ENCODE measurements at places on chromosomes 7 and 10. TPM values are rescaled to one million over a fixed set of nuclear protein-coding genes. Genes with fewer than 3 reads are reported as not detected.

GRCh38 chr7:129055294-129055816, 444 bp upstream of the TNPO3 start:
- no peak for DNase-seq

- DNase-seq: no peak
Measured at GRCh38 chr10:2548071-2548470, 519.3 kb upstream of the PFKP start.

DNA sequence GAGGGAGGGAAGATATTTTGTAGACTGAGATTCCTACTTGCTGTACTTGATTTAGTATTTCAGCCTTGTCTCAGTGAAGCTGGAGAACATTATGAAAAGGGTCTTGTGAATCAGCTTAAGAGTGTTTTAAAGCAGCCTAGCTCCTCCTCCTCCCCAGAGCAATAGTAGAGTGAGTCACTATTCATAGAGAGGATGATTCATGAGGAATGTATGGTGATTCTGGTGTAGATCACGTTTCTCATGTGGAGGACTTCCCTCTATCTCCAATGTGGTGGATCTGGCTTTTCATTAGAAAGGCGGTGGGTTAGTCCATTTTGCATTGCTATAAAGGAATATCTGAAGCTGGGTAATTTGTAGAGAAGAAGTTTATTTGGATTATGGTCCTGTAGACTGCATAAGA, 340.1 kb upstream of the CHRM2 start:
- DNase-seq: no peak

- DNase-seq: no peak
Measured at GRCh38 chr7:26376175-26376917, 84.7 kb downstream of the SNX10 start.

- no peak for DNase-seq
Measured at GRCh38 chr7:108836256-108836655, 266.6 kb downstream of the DNAJB9 start.

GRCh38 chr10:75972491-75973276, 541.3 kb downstream of the LRMDA start:
- no peak for DNase-seq

DNA sequence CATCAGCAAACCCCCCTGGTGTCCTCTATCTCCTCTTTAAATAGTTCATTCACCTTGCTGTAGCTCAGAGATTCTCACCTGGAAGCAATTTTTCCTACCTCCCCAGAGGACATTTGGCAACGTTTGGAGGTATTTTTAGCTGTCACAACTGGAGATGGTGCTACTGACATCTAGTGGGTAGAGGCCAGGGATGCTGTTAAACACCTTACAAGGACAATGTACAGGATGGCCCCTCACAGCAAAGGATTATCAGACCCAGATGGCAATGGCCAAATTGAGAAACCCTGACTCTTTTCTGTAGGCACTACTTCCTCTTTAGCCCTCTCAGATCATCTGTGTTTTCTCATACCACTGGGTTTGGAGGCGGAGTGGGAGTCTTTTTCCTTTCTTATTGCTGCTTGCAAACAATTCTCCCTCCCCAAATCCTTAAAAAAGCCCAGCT, 13.2 kb upstream of the TRA2A start:
- DNase-seq: no peak

GRCh38 chr10:24360282-24361127, 151.6 kb downstream of the KIAA1217 start:
- no peak for DNase-seq

- DNase-seq: no peak
Measured at GRCh38 chr7:129017264-129017663, 37.6 kb downstream of the TNPO3 start.

Gene AMPH
- total RNA-seq: 0.04 TPM

DNA sequence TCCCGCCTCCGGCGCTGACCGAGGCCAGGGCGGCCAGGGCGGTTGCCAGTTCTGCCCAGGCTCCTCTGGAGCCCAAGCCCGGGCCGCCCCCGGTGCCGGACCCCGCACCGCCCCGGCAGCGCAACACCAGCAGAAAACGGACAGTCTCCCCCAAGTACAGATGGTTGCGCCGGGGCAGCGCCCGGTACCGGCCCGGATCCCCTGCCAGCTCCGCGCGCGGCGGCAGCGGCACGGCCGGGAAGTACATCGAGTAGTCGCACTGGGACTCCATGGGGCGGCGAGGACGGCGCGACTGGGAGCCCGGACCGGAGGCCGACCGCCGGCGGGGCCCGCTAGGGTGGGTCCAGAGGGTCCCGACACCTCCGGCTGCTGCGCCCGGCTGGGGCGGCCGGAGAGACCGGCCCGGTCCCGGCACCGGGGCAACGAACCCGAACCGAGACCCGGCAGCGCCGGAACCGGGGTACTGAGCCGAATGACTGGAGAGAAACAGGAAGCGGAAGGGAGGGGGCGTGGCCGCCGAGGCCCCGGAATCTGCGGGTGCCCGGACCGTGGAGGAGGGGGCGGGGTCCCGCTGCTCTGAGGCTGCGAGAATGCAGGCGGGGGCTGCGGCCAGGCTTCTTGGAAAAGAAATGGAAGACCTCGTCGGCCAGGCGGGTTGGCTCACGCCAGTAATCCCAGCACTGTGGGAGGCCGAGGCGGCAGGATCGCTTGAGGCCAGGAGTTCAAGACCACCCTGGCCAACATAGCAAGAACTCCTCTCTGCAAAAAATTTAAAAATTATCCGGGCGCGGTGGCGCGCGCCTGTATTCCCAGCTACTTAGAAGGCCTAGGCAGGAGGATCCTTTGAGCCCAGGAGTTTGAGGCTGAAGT, at the start of gene TRAPPC14:
Gene TRAPPC14, minus strand, starts transcription at position 495 of the 870 bp plus-strand sequence. Its CDS starts 224 bp downstream, at position 271.
- no peak for DNase-seq

DNA sequence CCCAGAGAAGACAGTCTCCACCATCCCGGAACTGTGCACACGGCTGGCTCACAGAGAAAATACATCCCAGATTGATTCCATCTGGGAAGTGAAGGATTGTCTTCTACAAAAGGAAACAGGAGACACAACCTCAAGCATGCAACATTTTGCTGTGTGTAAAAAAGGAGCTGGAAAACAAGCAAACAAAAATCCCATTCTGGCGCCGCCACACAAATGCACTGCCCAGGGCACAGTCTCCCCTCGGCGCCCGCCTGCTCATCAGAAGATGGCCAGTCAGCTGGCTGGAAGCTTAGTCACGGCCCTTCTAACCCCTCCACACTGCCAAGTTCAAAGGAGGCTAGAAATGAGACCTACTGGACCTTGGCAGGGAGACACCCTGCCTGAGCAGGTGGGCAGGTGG, 14.1 kb upstream of the CYTH3 start:
- DNase-seq: no peak
